ENCODE measurements at places on chromosomes 11 and 22. TPM values are rescaled to one million over a fixed set of nuclear protein-coding genes. Genes with fewer than 3 reads are reported as not detected.

DNA sequence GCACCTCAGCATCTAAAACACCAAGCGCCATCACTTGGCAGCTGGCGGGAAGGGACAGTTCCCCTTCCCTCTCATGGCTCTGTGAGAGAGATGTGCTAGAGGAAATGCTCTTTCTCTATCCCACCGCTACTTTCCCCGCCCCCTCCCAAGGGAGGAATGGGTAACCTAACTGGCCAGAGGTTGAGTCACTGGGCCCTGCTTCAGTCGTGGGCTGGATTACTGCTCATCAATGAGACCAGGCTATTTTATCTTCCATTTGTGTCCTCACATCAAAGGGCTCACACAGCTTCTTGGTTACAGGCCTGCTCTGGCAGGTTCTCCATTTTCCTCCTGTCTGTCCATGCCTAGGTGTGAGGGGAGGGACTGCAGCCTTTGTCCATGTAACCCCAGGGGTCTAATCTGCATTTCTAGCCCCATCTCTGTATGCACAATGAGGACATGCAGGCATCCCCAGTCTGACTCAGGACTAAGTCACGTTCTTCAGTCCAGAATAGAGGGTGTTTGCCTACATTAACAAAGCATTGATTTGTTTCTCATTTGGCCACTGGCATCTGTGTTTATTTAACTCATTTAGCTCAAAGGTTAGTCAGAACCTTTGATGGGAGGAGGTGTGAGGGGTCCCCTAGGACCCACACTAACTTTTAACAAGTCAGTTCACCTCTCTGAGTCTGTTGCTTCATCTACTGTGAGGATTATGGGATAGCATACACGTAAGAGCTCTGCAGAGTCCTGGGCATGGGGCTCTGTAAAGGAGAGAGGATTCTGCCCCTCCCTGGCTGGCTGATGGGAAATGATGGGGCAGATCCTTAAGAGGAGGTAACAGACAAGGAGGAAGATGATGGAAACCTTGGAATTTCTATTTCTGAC lies 99.1 kb downstream of the XRRA1 start:
- H3K4me3 ChIP-seq, result no peak overlapping the region
- H3K4me1 ChIP-seq, result no peaks in the 10 kb centered on the region
- no peak overlapping the region for H3K27ac ChIP-seq
- DNase-seq, result no peak
- no peaks in the 10 kb centered on the region for H3K27me3 ChIP-seq

DNA sequence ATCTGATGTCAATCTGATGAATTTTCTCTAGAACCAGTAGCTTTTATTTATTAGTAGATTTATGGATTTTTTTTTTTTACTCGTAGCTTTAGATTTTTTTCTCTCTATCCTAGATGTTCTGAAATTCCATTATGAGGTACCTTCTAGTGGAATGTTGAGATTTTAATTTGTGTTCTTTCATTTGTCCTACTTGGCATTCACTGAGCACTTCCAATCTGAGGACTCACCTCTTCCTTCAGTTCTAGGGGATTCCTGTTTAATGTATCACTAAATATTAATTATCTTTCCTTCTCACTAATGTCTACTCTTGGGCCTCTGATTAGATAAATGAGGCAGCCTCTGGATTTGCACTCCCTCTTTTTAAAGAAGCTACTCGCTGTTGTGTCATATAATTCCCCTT lies 40.2 kb upstream of the WNT7B start:
- no peak overlapping the region for H3K27ac ChIP-seq
- H3K4me3 ChIP-seq, result no peak overlapping the region
- no peak for DNase-seq

- H3K27ac ChIP-seq, result no peak overlapping the region
- no peaks in the 10 kb centered on the region for H3K36me3 ChIP-seq
- no peaks in the 10 kb centered on the region for H3K27me3 ChIP-seq
- no peak for DNase-seq
- peaks cover 12% of the 10 kb centered on the region for H3K4me1 ChIP-seq
- H3K4me3 ChIP-seq, result no peak overlapping the region
These were observed 111.6 kb downstream of the RASSF10 start for GRCh38 chr11:13120691-13121090.

Gene ACP2
- total RNA-seq, result 41.1 TPM

Gene UPK3A
- 0.62 TPM for total RNA-seq

Measured in type B pancreatic cell (in vitro differentiated cells).